ENCODE measurements at places on chromosomes 5 and 9.

GRCh38 chr9:14866200-14866749 is 44.0 kb downstream of the FREM1 start:
- no peak for DNase-seq

DNA sequence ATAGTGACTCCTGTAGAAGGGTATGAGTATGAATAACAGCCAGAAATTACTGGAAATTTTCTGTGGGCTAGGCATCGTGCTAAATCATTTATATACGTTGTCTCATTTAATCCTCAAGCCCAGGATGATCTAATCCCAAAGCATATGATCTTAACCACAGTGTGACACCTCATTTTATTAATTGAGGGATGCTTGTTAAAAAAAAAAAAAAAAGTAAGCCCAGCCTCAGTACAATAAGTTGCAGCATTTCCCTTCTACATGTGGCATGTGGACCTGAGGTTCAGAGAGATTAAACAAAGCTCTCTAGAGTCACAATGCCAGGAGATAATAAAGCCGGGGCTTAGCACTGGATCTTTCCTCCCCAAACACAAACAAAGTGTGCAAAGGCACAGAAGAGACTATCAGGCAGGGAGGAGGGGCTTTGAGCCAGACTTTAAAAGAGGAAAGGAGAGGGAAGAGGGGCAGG is 49.5 kb downstream of the KLF4 start:
- DNase-seq: no peak

GRCh38 chr9:38029915-38030638 is 39.0 kb downstream of the SHB start:
- DNase-seq: peak; percentile 38

DNA sequence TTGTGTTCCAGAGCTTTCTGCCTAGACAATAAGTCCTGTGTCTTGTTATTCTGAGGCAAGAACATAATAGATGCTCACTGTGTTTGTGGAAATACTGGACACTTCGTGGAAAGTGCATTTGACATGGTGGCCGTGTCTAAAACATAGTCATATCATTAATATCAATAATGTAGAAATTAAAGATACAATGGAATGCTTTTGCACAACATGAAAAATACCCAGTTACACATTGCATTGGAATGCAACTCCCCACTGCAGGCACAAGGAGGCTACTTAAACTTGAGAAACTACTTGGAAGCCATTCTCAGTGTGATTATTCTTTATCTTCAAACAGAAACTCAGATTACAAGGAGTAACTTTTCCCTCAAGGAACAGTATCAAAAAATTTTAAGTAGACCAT is 145.3 kb upstream of the ZNF462 start:
- no peak for DNase-seq

DNA sequence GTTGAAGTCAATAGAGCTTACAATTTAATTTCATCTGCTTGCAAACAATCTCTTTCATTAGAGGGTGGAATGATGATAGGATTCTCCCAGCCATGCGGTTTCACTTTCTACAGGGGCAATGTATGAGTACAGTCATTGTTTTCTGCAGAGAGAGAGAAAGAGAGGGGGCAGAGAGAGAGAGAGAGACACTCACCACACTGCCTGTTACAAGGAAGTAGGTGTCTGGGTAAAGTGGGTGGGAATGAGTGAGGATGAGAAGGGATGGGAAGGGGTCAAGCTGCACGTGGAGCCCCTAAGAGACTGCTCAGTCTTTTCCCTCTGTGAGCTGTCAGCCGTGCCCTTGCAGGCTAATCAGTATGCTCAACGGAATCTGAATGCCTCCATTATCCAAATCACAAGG is 454.3 kb downstream of the KDM4C start:
- no peak for DNase-seq

GRCh38 chr5:53481159-53481886 is 894 bp downstream of the FST start:
- DNase-seq: no peak

- DNase-seq: no peak
Measured at GRCh38 chr9:133990366-133991213, 1.5 kb downstream of the VAV2 start.

GRCh38 chr9:117293206-117294114 is 121.4 kb downstream of the ASTN2 start:
- no peak for DNase-seq

- DNase-seq: no peak
Measured at GRCh38 chr5:34692786-34693185, 36.7 kb downstream of the RAI14 start.

GRCh38 chr9:14326264-14326826 is 12.4 kb upstream of the NFIB start:
- DNase-seq: no peak

- no peak for DNase-seq
Measured at GRCh38 chr9:121283856-121284732, 16.1 kb downstream of the GSN start.

GRCh38 chr5:6722015-6722414 is 8.8 kb downstream of the TENT4A start:
- DNase-seq: peak; percentile 47

GRCh38 chr9:87152256-87152655 is 204.9 kb upstream of the GAS1 start:
- DNase-seq: no peak
